Smooth muscle cell of trachea (primary cell): ENCODE measurements at places on chromosomes 12 and 14. TPM values are rescaled to one million over a fixed set of nuclear protein-coding genes. Genes with fewer than 3 reads are reported as not detected.

The SLC11A2 gene
- total RNA-seq = 62.7 and 84.5 TPM in 2 replicates

The PTPRQ gene
- 1.2 TPM in 2 replicates for total RNA-seq

The CCDC175 gene
- total RNA-seq = not detected in 2 replicates

The IFNG-AS1 gene
- total RNA-seq = not detected in 2 replicates

The B4GALNT3 gene
- total RNA-seq = under 0.01 TPM in 1 of 2 replicates, not detected in the other

The RDH5 gene
- 36.7 and 58.9 TPM in 2 replicates for total RNA-seq

The ACVRL1 gene
- total RNA-seq = 148 and 164 TPM in 2 replicates

The CCDC88C gene
- total RNA-seq = 0.15 and 0.17 TPM in 2 replicates
